ENCODE measurements at places on chromosomes 2 and 18.

DNA sequence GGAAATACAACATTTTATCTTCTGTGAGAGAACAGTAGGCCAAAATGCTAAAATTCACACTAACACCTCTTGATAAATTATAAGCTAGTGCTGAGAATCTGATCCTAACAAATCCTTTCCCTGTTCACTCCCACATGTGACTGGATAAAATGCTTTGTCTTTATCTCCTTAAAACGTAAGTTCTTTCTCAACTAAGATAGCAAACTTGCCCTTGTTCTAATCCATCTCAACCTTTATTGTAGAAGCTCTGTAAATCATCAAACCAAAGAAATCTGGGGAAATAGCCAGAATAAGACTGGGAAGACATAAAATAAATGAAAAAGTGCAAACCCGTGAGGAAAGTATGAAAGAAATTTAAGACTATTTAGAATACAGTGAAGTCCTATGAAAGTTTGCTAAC lies 1058.4 kb upstream of the ACVR2A start:
- DNase-seq = no peak

- DNase-seq = no peak
These were observed 49.2 kb downstream of the SIGLEC15 start for GRCh38 chr18:45874491-45875184.

DNA sequence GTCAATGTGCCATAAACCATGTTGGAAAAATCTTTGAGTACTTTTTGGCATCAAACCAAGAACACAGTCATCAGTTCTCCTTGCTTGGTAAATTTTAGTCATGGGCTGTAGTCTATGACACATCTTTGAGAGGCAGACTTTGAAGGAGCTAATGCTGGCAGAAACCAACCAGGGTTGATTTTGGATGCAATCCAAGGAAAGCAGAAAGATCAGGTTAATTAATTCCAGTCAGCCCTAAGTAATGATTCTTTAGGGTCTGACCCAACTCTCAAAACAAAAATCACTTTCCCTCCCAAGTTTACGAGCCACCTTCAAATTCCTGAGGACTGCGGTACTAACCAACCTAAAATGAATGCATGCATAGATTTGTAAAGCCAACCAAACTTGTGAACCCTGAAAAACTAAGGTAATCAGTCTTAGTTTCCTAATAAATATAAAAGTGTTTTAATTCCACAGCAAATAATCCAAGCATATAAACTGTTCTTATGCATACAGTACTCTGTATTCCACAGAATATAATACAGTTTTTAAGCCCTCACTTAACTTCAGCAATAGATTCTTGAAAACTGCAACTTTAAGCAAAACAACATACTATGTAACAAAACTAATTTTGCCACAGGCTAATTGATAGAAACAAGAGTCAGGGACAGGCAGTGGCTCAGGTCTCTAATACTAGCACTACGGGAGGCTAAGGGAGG lies 22.0 kb downstream of the AP1S3 start:
- DNase-seq = peak; percentile 74

- no peak for DNase-seq
These were observed 19.8 kb downstream of the TSHZ1 start for GRCh38 chr18:75230163-75231052.

GRCh38 chr2:190088917-190089316 lies 26.4 kb upstream of the MSTN start:
- peak; percentile 10 for DNase-seq

DNA sequence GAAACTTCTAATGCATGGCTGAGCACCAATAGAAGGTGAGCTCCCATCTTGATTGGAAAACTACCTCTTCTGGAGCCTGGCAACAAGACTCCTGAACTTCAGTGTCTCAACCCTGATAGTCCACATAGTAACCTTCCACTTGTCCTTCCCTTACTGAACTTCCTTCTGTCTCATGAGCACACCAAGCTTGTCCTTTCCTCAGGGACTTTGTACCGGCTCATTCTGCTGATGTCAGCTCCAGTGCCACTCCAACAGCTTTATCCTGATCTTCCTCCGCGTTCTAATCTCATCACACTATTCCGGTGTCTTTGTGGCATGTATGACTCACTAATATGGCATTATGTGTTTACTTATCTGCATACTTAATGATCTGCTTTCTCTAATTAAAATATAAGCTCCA lies 862.0 kb upstream of the ID2 start:
- no peak for DNase-seq

DNA sequence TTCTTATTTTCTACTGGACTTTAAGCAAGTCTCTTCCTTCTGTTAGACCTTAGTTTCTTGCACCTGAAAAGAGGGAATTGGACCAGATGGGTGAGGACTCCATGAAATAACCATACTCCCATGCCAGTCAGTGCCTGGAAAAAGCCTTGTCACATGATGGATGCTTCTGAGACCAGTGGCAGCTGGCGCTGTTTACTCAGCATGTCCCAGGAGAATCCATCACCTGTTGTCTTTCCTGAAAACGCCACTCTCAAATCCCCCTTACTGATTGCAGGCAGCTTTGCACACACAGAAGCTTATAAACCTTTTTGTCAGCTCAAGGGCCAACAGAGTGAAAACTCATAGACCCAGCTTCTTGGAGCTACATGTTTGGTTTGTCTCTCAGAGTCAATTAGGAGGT lies 117.6 kb downstream of the POLE4 start:
- DNase-seq = no peak

- DNase-seq = no peak
These were observed 209.1 kb downstream of the HRH4 start for GRCh38 chr18:24669502-24669901.

DNA sequence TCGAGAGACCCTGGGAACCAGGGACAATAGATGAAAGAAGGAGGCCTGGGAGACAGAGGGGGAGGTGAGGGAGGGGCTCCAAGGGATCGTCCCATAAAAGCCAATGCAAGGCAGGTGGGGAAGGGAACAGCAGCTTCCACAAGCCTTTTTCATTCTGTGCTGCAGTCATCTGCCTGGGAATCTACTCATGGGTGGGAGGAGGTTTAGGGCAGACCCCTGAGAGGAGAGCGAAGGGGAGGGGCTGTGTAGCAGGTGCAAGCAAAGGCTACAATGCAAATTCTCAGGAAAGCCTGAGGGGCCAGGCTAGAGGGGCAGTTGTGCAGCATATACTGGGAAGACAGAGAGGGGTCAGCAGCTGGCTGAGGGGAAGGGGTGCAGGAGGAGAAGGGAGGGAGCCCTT lies 135.4 kb downstream of the SETBP1 start:
- no peak for DNase-seq

DNA sequence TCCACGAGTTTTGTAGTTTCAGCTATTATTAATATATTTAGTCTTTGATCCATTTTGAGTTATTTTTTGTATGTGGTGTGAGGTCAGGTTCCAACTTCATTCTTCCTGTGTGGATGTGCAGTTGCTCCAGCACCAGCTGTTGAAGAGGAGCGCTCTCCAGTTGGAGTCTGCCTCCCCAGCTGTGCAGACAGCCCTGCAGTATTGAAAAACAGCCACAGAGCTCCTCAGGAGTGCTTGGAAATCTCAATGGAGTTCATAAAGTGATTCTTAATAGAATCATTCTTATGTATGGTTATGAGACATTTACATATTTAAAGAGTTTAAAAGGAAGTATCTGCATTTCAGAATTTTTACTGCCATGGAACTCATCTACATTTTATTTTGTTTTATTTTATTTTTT lies 17.3 kb downstream of the DGKD start:
- no peak for DNase-seq

- DNase-seq = no peak
These were observed 203.7 kb downstream of the TMEM163 start for GRCh38 chr2:134515137-134515536.

DNA sequence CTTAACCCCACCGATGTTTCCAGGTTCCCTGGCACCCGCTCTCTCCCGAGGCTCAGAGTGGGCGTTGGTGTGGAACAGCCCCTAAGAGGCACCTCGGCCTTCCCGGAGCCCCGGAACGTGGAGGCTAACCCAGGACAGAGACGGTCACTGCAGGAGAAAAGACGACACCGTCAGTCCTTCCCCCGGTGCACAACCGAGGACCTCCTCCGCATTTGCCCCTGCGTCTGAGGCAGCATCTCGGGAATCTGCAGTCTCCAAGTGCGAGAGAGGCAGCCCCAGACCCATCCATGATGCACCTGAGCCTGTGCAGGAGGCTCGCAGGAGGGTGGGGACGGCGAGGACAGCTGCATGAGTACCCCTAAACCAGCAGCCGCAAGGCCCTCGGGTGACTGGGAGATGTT lies 204.9 kb upstream of the SALL3 start:
- no peak for DNase-seq

DNA sequence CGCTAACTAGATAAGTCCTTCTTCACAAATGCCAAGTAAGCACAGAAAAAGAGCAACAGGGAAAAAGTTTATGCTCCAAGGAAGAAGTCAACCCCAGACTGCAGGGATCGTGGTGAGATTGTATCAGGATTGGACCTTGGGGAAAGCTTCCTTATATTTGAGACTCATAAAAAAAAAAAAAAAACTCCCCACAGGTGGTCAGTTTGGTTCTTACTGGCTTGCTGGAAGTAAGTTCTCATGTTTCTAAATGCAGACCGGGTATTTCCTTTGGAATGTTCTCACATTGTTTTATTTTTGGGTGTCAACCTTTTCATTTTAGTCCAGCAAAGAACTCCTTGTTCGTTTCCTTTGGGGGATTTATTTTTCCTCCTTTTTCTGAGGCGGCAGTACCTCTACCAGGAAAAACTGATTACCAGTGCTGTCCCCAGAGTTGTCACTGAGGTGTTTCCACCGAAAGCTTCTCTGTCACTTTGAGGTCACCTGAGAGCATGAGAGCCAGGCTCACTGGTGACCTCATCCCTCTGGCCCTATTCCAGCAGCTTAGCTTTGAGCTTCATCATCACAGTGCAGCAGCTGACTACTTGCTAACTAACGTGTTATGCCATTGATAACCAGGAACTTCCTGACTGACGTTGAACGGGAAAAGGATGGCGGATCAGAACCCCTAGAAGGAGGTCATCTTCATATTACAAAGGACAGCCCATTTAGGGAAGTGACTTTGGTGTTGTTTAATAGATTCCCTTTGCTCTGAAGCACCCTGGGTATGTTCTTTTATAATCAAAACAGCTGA lies 16.8 kb upstream of the ATP8B1 start:
- peak; percentile 34 for DNase-seq

DNA sequence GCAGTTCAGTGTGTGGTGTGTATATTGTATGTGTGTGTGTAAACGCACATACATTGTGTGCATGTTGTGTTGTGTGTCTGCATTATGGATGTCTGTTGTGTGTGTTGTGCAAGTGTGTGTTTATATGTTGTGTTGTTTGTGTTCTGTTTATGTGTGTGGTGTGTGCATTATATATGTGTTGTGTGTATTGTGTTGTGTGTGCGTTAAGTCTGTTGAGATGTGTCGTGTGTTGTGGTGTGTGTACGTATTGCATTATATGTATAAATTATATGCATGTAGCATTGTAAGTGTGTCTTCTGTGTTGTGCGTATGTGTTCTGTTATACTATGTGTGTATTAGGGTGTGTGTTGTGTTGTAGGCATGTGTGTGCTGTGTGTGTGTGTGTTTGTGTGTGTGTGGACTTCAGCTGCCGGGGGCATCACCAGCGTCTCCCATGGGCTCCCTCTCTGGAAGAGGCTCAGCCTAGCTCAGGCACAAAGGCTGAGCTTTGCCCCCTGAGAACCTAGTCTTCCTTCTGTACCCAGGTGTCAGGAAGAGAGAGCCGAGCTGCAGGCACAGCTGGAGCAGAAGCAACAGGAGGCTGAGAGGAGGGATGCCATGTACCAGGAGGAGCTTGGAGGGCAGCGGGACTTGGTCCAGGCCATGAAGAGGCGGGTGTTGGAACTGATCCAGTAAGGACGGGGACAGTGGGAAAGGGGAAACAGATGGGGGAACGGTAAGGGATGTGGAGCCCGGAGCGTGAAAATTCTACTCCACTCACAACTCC lies 13.7 kb downstream of the RUFY4 start:
- no peak for DNase-seq

GRCh38 chr2:64406407-64406774 lies 47.6 kb upstream of the LGALSL start:
- DNase-seq = no peak

- DNase-seq = no peak
These were observed 168.2 kb downstream of the DPP10 start for GRCh38 chr2:114610677-114611076.

DNA sequence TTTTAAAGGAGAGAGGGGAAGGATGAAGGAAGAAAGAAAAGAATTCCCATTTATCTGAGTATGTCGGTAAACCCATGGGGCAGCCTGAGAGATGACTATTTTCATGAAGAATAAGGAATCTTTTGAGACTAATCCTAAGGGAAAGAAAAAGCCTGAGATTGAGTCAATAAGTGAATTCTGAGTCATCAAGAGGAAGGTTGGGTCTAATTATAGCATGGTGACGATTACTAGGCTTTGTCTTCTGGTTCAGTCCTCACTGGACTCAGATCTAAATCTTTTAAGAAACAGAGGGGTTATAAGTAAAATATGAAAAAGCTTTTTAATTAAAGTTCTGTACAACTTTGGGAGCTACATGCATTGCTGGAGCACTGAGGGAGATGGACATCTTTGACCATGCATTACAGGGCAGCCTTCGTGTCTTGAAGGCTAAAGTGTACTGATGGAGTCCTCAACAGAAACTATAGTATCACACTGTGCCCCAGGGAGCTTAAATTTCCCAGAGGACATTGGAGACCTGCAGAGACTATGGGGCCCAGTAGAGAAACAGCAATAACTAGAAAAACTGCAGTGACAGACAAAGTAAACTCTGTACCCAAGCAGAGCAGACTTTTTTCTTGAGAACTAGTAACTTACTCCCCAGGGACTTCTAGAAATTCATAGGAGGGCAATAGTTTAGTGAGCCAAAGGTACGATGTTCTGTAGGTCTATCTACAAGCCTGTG lies 260.9 kb downstream of the RAD51AP2 start:
- no peak for DNase-seq

DNA sequence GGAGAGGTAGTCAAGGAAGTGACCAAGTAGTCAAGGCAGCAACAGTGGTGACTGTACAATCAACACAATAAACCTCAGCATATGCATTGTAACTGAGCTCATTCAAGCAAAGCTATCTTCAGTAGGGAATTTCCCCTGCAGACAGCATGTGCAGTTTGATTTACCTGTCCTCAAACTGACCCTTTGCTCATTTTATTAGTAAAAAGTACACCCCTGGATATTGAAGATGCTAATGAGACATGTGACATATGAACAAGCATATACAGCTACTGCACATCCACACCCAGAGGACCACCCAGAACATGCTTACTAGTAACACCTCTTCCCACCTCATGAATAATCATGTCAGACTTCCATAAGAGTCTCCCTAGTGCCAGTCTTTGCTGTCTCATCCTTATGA lies 15.4 kb downstream of the C2orf81 start:
- no peak for DNase-seq
